Endothelial cell (in vitro differentiated cells): ENCODE measurements at places on chromosomes 1 and 21. TPM values are rescaled to one million over a fixed set of nuclear protein-coding genes. Genes with fewer than 3 reads are reported as not detected.

- H3K27me3 ChIP-seq, result peaks cover 5% of the 10 kb centered on the region
- peak overlapping the region; percentile 99 for H3K27ac ChIP-seq
- peak overlapping the region; percentile 92 for H3K4me3 ChIP-seq
- no peaks in the 10 kb centered on the region for H3K36me3 ChIP-seq
These were observed 2.9 kb upstream of the ARID1A start for GRCh38 chr1:26692793-26693490.

GRCh38 chr1:151012684-151013471 is 4.6 kb downstream of the PRUNE1 start:
- H3K4me1 ChIP-seq, result peaks cover 9% of the 10 kb centered on the region
- peaks cover 4% of the 10 kb centered on the region for H3K27me3 ChIP-seq
- H3K4me3 ChIP-seq, result no peak overlapping the region
- no peak overlapping the region for H3K27ac ChIP-seq

DNA sequence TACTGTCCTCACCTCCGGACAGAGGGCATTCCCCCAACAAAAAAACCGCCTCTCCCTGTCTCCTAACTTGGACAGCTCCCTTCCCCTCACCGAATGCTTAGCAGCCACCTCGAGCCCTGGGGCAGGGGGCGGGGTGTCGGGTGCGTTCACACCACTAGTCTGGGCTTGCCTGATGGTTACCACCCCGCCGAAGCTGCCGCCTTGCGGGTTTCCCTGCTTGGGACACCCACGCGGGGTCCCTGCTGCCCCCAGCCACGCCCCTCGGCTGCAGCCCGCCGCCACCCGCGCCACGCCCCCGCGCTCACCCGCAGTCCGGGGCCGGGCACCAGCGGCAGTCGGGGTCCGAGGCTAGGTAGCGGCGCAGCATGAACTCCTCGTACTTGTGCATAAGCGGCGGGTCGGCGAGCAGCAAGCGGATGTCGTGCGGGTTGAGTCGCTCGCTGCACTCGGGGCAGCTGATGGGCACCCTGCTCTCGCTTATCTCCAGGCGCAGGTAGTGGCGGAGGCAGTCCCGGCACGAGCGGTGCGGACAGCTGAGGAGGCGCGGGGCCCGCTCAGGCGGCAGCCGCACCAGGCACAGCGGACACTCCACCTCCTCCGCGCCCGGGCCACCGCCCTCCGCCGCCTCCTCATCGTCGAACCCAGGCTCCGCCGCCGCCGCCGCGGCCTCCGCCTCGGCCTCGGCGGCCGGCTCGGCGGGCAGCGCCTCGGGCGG is 706 bp downstream of the RNF19B start:
- DNase-seq, result peak; percentile 57
- H3K4me3 ChIP-seq, result peak overlapping the region; percentile 90
- H3K36me3 ChIP-seq, result peaks cover 3% of the 10 kb centered on the region

- H3K4me3 ChIP-seq, result no peak overlapping the region
- no peaks in the 10 kb centered on the region for H3K27me3 ChIP-seq
- no peaks in the 10 kb centered on the region for H3K4me1 ChIP-seq
- no peaks in the 10 kb centered on the region for H3K36me3 ChIP-seq
- no peak for DNase-seq
These were observed 44.0 kb downstream of the OPTC start for GRCh38 chr1:203537806-203538464.

GRCh38 chr1:116067566-116067890 is 43.7 kb upstream of the MAB21L3 start:
- H3K4me3 ChIP-seq, result no peak overlapping the region
- no peaks in the 10 kb centered on the region for H3K4me1 ChIP-seq
- H3K36me3 ChIP-seq, result peaks cover 27% of the 10 kb centered on the region
- no peak overlapping the region for H3K27ac ChIP-seq
- no peaks in the 10 kb centered on the region for H3K27me3 ChIP-seq

GRCh38 chr21:35236090-35236489 is 187.0 kb upstream of the RUNX1 start:
- H3K4me3 ChIP-seq, result no peak overlapping the region
- H3K36me3 ChIP-seq, result peaks cover 5% of the 10 kb centered on the region
- DNase-seq, result no peak

- DNase-seq, result no peak
- no peak overlapping the region for H3K27ac ChIP-seq
- H3K36me3 ChIP-seq, result no peaks in the 10 kb centered on the region
- peaks cover 11% of the 10 kb centered on the region for H3K4me1 ChIP-seq
- H3K4me3 ChIP-seq, result no peak overlapping the region
These were observed 43.4 kb downstream of the CDCP2 start for GRCh38 chr1:54109129-54110090.

- no peak overlapping the region for H3K4me3 ChIP-seq
- no peak for DNase-seq
- H3K4me1 ChIP-seq, result peaks cover 65% of the 10 kb centered on the region
- H3K27me3 ChIP-seq, result peaks cover 28% of the 10 kb centered on the region
- H3K27ac ChIP-seq, result peak overlapping the region; percentile 64
- H3K36me3 ChIP-seq, result peaks cover 4% of the 10 kb centered on the region
These were observed 5.4 kb upstream of the ADORA1 start for GRCh38 chr1:203122159-203122558.

- no peak for DNase-seq
- H3K36me3 ChIP-seq, result peaks cover 3% of the 10 kb centered on the region
- no peak overlapping the region for H3K4me3 ChIP-seq
- H3K27me3 ChIP-seq, result no peaks in the 10 kb centered on the region
- no peaks in the 10 kb centered on the region for H3K4me1 ChIP-seq
These were observed 30.3 kb downstream of the DENND1B start for GRCh38 chr1:197744979-197745378.

DNA sequence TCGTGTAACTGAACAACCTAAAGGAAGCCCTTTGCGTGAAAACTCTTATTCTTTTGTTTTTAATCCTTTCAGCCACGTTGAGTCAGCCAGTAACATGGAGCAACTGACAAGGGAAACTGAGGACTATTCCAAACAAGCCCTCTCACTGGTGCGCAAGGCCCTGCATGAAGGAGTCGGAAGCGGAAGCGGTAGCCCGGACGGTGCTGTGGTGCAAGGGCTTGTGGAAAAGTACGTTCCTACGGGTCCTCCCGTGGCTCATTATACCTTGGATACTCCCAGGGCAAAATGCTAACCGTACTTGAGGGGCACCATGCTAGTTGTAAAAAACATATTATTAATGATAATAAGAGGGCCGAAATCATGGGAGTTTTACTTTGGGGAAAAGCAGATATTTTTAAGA is 49.4 kb downstream of the LAMC2 start:
- no peak for DNase-seq
- no peak overlapping the region for H3K4me3 ChIP-seq
- no peak overlapping the region for H3K27ac ChIP-seq

DNA sequence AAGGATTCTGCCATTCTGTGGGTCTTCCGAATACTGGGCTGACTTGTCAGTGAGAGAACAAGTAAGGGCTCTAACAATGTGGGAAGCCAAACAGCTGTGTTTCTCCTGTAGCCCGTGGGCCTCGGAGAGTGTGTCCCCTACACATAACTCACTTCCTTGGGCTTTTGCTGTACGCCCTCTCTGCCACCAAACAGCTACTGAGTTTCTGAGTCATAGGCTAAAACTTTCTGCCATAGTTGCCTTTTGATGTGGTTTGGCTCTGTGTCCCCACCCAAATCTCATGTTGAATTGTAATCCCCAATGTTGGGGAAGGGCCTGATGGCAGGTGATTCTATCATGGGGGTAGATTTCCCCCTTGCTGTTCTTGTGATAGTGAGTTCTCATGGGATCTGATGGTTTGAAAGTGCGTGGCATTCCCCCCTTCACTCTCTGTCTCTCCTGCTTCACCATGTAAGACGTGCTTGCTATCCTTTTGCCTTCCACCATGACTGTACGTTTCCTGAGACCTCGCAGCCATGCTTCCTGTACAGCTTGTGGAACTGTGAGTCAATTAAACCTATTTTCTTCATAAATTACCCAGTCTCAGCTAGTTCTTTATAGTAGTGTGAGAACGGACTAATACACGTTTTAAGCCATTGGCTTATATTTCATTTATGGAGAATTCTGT is 194.8 kb upstream of the HMCN1 start:
- no peak overlapping the region for H3K4me3 ChIP-seq
- DNase-seq, result no peak
- no peak overlapping the region for H3K27ac ChIP-seq
- no peaks in the 10 kb centered on the region for H3K36me3 ChIP-seq

DNA sequence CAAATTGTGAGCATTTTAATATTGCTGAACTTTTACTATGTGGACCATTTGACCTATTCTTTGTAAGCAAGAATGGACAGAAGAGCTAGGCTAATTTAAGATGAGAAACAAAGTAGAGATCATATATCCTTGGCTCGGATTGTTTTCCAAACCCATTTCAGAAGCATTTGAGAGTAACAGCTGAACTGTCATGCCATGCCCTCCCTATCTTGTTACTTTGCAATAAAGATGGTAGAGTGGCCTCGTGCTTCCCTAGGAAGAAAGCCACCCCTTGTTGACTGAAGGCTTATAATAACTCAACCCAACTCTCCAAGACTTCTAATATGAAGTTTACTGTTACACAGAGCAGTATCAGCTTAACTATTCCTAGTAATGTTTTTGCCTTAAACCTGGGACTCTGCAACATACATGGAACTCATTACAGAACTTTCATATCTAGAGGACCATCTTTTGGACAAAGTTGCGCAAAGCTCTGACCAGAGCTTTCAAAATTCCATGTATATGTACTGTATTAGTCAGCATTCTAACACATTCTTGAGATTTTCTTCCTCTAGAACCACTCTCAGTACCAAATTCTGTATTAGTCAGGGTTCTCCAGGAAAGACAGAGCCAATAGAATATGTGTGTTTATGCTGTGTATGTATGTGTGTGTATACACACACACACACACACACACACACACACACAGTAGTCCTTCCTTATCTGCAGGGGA is 68.7 kb downstream of the ADAMTS1 start:
- no peak overlapping the region for H3K27ac ChIP-seq
- no peaks in the 10 kb centered on the region for H3K4me1 ChIP-seq
- DNase-seq, result no peak
- no peak overlapping the region for H3K4me3 ChIP-seq
- no peaks in the 10 kb centered on the region for H3K27me3 ChIP-seq

DNA sequence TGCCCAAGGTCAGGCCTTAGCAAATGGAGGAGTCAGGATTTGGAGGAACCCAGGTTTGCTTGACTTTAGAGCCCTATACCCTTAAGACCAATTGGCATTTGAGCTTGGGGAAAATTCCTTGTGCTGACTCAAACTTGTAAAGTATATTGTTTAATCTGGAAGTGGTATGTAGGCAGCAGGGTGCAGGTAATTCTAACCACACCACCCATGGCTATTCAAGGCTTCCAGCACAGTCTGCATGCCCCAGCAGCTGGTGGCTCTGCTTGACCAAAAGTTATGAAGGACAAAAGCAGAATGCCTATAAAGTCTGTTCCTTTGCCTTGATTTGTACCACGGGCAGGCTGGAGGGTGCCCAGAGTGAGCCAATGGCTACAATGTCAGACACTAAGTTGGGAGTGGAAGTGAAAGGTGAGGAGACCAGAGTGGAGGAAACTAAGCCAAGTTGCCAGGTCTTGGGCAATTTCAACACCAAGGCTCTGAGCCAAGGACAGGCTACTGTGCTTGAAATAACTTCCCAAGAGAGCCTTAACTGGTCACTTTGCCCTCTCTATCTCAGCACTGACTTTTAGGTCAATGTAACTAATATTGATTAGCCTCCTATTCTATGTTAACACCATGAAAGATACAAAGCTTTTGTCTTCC is 4.7 kb upstream of the G0S2 start:
- no peak for DNase-seq
- H3K27me3 ChIP-seq, result peaks cover 12% of the 10 kb centered on the region
- peaks cover 23% of the 10 kb centered on the region for H3K4me1 ChIP-seq
- no peaks in the 10 kb centered on the region for H3K36me3 ChIP-seq

RPS27 gene
- total RNA-seq, result 2,665 TPM

GNG12 gene
- total RNA-seq, result 26.2 TPM

VASH2 gene
- total RNA-seq, result 8.3 TPM

CFHR1 gene
- total RNA-seq, result 0.49 TPM

CD84 gene
- total RNA-seq, result not detected

SGIP1 gene
- 32.8 TPM for total RNA-seq
